ENCODE measurements at places on chromosomes 13 and 19.

GRCh38 chr13:20495087-20496023 is 30.3 kb downstream of the CRYL1 start:
- DNase-seq, result peak; percentile 85

DNA sequence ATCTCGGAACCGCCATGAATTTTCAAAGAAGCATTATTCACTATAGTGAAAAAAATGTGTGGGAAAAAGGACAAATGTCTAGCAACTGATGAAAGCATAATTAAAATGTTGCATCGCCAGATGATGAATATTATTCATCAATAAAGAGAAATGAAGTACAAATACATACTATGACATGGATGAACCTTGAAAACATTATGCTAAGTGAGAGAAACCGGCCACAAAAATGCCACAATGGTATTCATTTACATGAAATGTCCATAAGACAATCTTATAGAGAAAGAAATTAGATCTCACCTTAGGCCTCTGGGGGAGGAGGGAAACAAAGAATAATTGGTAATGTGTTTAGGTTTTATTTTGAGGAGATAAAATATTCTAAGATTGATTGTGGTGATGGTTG is 645.0 kb downstream of the EFNB2 start:
- DNase-seq, result no peak

DNA sequence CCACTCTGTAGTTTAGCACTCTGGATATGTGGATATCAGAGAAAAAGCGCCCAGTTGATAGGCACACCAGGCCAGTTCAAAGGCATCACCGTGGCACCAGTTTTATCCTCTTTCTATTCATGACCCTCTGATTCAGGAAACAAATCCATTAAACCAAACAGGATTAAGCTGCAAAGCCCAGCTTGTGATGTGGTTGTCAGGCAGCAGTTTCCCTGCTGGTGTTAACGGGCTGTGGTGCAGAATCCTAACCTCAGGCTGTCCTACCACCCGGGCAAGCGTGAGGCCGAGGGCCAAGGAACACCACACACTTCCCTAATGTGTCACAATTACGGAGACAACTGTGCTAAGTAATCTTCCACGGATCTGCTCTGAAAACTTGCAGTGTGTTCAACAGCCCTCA is 209.1 kb downstream of the OLFM4 start:
- DNase-seq, result no peak

- peak; percentile 11 for DNase-seq
Observed at GRCh38 chr13:69579351-69579750, 528.3 kb upstream of the ATXN8OS start.

DNA sequence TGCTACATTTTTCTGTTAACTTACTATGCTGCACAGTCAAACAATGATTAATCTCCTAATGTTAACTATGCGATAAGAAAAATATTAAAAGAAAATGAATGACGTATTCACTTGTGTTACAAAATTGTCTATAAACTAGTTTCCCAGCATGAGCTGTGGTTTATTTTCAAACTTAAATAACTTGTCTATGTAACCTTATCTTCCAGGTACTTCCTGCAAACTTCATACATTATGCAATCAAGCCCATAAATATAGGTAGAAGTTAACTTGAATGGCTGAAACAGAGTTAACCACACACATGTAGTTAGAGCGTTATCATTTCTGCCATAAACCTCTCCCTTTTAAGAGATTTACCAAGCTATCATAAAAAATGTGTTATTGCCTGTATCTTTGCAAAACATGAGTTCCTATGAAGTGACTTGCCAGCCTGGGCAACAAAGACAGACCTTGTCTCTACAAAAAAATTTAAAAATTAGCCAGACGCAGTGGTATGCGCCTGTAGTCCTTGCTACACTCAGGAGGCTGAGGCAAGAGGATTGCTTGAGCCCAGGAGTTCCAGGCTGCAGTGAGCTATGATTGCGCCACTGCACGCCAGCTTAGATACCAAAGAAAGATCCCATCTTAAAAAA is 17.7 kb upstream of the KLF5 start:
- no peak for DNase-seq

GRCh38 chr19:10706990-10707389 is 5.8 kb downstream of the QTRT1 start:
- no peak for DNase-seq

DNA sequence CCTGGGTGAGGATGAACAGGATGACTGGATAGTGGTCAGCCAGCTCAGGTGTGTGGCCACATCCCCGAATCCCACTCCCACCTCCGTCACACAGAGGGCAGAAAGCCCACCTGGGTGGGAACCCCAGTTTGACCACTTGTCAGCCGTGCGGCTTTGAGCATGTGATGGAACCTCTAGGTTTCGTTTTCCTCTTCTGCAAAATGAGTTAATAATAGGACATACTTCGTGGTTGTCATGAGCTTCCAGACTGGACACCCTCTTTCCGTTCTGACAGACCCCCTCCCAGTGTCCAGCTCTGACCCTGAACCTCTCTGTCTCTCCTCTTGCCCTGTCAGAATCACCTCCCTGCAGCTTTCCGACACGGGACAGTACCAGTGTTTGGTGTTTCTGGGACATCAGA is 1.8 kb downstream of the AXL start:
- no peak for DNase-seq

DNA sequence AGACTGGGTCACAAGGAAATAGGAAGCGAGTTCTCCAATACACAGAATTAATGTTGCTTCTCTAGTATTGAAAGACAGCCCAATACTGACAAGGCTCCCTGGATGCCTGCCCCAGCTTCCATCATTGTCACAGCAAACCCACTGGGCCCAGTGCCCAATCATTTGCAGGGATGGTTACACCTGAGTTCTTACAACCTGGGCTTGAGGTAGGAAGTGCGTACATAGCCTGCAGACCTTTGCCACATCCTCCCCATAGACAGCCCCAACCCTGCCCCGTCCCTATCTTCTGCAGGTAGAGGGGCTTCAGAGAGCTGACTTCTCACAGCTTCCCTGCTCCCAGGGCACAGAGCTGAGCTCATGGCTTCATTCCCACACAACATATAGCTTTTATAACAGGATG is 108.1 kb upstream of the UBL3 start:
- no peak for DNase-seq

DNA sequence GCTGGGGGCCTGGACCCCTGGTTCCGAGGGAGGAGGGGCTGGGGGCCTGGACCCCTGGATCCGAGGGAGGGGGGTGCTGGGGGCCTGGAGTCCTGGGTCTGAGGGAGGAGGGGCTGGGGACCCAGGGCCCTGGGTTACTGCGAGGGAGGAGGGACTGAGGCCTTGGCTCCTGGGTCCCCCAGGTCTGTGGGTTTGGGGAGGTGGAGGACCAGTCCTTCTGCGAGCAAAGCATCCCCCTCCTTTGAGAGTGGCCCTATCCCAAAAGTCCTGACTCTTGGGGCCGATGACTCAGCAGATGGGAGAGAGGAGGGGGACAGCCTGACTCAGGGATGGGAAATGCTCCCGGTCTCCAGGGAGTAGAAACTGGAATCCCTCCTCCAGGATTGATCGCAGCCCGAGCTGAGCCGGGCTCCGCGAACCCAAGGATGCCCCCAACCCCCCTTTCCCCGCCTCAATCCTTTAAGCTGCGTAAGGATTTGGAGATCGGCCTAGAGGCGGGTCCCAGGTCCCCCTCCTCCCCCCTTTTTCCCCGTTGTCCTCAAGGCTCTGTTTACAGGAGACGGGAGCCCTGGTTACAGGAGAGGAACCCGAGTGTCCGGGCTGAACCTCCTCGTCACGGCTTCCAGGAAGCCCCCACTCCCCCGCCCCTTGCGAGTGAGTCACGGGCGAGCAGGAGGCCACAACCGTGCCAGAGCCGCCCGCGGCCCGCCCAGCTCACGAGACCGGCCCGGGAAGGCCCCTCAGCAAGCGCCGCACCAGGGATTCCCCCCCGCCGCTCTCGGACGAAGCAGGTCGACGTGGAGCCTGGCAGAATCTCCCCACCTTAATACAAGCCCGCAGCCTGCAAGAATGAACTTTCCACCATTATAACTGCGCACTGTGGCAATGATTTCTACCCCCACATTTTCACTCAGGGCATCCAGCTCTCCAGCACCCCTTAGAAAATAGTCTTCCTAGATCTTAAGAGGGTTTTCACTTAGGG is 3.0 kb upstream of the ZFP36 start:
- peak; percentile 83 for DNase-seq

DNA sequence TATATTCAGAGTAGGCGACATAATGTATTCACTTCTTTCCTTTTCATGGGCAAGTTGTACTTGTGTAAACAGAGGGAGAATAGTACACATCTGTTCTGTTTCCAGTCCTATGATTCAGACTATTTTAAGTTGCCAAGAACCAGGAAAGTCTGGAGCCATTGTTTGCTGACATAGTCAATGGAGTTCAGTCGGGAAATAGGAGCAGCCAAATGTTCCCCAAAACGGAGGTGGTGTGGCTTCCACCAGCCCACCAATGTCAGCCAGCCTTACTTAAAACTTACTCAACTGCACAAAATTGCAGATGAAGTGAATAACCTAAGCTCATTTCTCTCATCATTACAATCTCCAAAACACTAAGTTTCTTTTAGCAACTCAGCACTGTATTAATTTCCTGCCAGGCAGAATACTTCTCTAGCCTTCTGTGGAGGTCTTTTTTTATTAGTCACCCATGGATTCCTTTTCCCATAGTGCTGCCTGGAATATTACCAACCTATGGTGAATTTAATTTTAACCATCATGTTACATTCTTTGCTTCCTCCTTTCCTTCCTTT is 22.3 kb upstream of the CSNK1A1L start:
- no peak for DNase-seq

DNA sequence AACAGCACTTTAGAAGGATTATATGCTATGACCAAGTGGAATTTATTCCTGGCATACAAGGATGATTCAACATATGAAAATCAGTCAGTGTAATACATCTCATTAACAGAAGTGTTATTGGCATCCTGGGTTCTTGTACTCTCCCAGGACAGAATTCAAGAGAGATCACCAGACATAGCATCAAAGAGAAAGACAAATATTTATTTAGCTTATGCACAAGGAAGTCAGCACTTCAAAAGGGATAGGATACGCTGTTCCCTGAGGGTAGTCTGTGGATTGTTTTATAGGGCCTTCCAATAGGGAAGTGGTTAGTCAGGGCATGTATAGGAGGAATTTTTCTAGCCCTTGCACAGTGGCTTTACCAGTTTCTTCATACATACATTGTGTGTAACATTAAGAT is 1238.0 kb downstream of the PCDH17 start:
- DNase-seq, result no peak

DNA sequence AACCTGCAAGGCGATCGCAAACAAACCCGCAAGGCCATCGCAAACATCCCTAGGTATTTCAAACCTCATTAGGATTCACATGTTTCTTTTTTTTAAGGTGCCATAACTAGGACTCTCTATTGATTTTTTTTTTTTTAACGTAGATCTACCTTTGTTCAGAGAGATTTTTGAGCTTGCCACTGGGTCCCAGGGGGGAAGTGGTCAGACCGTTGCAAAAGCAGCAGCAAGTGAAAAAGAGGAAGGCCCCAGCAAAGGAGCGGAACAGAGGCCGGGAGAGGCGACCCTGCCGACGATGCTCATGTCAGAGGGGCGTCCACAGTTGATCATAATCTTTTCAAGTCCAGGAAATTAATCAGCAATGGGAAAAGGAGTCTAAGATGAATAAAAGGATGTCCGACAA is 32.7 kb upstream of the FLT1 start:
- peak; percentile 90 for DNase-seq

GRCh38 chr13:111472083-111472482 is 151.6 kb downstream of the TEX29 start:
- no peak for DNase-seq

- DNase-seq, result no peak
Observed at GRCh38 chr13:77038907-77039480, 12.0 kb upstream of the FBXL3 start.

DNA sequence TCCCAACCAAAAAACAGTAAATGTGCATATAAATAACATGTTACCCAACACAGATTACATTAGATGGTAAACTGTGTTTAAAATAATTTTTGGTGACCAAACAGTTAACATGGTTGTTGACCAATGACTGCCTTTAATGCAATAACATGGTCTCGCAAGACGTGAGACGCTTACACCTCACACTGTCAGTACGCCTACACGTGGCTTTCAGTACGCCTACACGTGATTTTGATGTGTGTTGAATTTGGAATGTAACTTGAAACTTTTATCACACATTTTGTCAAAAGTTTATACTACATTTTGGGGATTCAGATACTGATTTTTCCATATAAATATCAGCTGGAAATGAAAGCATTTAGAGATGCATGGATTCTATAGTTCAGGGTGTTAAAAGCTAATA is 32.0 kb downstream of the SLC7A9 start:
- no peak for DNase-seq

- DNase-seq, result no peak
Observed at GRCh38 chr13:40141859-40142555, 486.5 kb downstream of the COG6 start.

GRCh38 chr13:45715351-45715750 is 13.2 kb downstream of the CBY2 start:
- DNase-seq, result no peak

GRCh38 chr13:73702419-73703071 is 431.7 kb downstream of the KLF12 start:
- DNase-seq, result no peak

GRCh38 chr13:101327871-101328270 is 88.4 kb downstream of the NALCN start:
- no peak for DNase-seq

GRCh38 chr19:47752440-47753211 is 7.3 kb downstream of the NOP53 start:
- no peak for DNase-seq

DNA sequence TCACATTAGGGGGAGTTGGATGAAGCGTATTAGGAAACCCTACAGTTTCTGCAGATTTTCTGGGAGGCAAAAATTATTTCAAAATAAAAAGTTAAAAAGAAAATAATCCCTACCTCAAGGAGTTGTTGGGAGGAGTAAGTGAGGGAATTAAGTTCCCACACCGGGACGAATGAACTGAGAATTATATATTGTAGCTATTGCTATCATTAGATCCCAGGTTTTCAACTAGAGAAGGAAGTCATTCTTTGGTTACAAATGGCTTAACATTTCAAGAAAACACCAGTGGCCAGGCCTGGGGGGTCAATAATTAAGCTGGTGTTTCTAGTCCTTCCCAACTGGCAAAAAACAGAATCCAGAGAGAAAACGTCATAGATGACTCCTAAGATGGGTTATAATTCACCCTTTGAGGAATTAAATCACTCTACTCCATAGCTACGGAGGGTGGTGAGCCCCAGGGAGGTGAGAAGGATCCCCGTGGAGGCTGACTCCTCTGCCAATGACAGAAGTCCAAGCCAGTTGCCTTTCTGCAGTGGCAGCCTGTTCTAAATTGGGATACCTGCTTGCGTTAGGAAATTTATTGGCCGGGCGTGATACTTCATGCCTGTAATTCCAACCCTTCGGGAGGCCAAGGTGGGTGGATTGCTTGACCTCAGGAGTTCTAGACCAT is 1.2 kb upstream of the MYDGF start:
- no peak for DNase-seq

All from AML-193 (cell line).